ENCODE measurements at places on chromosomes 12 and 14. TPM values are rescaled to one million over a fixed set of nuclear protein-coding genes. Genes with fewer than 3 reads are reported as not detected.

DNA sequence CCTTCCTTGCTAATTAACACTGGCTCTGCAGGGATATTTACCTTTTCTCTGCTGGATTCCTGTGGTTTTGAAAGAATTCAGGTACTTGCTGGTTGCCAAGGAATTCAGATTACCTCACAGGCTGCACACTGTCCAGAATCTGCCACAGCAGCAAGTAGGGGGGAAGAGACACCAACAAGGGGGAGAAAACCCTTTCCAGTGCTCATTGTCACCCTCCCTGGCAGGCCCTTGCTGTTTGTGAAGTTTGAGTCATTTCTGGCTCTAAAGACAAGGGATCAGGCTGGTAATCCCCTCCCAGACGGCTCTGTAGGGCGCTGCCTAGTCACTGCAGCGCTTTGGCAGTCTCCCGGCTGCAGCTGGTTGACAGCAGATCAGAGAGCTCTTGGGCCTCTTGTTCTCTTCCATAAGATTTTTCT is 50.8 kb downstream of the TTLL5 start:
- H3K36me3 ChIP-seq = no peaks in the 10 kb centered on the region
- peak; percentile 88 for DNase-seq
- H3K4me1 ChIP-seq = peaks cover 17% of the 10 kb centered on the region
- no peaks in the 10 kb centered on the region for H3K27me3 ChIP-seq
- H3K27ac ChIP-seq = peak overlapping the region; percentile 42

GRCh38 chr14:33612197-33612505 is 338.7 kb downstream of the EGLN3 start:
- H3K36me3 ChIP-seq = no peaks in the 10 kb centered on the region
- H3K27me3 ChIP-seq = no peaks in the 10 kb centered on the region
- peaks cover 43% of the 10 kb centered on the region for H3K4me1 ChIP-seq

DNA sequence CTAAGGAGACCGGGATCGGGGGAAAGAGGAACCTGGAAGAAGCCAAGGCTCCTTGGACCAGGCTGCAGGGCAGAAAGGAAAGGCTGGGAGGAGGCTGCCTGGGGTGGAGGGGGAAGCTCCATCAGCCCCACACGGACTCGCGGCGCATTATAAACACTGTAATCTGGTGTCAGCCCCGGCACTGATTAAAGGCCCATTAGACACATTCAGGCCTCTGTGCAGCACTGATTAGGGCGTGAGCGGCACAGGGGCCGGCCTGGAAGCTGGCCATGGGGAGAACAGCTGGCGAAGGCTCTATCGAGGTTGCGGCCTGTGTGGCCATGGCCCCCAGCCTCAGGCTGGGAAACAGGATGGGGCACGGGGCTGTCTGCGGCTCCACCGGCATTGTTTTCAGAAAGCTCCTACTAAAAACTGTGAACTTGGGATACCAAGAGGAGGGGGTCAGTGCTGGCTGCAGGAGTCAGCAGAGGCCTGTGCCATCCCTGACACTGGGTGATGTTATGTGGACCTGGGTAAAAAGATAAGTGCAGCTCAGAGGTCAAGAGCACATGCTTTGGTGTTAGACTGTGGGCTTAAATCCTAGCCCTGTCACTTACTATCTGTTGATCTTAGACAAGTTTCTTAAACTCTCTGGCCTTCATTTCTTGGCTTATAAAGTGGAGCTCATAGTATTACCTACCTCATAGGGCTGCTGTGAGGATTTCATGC is 10.6 kb downstream of the ACVRL1 start:
- no peaks in the 10 kb centered on the region for H3K27me3 ChIP-seq
- peaks cover 14% of the 10 kb centered on the region for H3K4me1 ChIP-seq
- no peaks in the 10 kb centered on the region for H3K36me3 ChIP-seq
- H3K27ac ChIP-seq = no peak overlapping the region

- no peak for DNase-seq
- no peaks in the 10 kb centered on the region for H3K4me1 ChIP-seq
- H3K4me3 ChIP-seq = no peak overlapping the region
- no peak overlapping the region for H3K27ac ChIP-seq
- H3K36me3 ChIP-seq = no peaks in the 10 kb centered on the region
Observed at GRCh38 chr12:67155863-67156262, 113.3 kb upstream of the CAND1 start.

GRCh38 chr14:79938185-79938584 is 273.1 kb downstream of the DIO2 start:
- no peaks in the 10 kb centered on the region for H3K27me3 ChIP-seq
- no peaks in the 10 kb centered on the region for H3K36me3 ChIP-seq
- no peak overlapping the region for H3K27ac ChIP-seq

- H3K27me3 ChIP-seq = no peaks in the 10 kb centered on the region
- H3K27ac ChIP-seq = peak overlapping the region; percentile 36
- peaks cover 37% of the 10 kb centered on the region for H3K4me1 ChIP-seq
Observed at GRCh38 chr12:123102366-123102765, 48.5 kb downstream of the PITPNM2 start.

- peaks cover 14% of the 10 kb centered on the region for H3K4me1 ChIP-seq
- no peaks in the 10 kb centered on the region for H3K36me3 ChIP-seq
- no peaks in the 10 kb centered on the region for H3K27me3 ChIP-seq
- no peak for DNase-seq
- no peak overlapping the region for H3K27ac ChIP-seq
Observed at GRCh38 chr14:23047034-23047634, 5.1 kb downstream of the PSMB11 start.

- no peaks in the 10 kb centered on the region for H3K4me1 ChIP-seq
- H3K4me3 ChIP-seq = no peak overlapping the region
- H3K27me3 ChIP-seq = no peaks in the 10 kb centered on the region
- DNase-seq = peak; percentile 60
- no peak overlapping the region for H3K27ac ChIP-seq
- H3K36me3 ChIP-seq = no peaks in the 10 kb centered on the region
Observed at GRCh38 chr12:129119537-129119936, 266.3 kb downstream of the GLT1D1 start.

DNA sequence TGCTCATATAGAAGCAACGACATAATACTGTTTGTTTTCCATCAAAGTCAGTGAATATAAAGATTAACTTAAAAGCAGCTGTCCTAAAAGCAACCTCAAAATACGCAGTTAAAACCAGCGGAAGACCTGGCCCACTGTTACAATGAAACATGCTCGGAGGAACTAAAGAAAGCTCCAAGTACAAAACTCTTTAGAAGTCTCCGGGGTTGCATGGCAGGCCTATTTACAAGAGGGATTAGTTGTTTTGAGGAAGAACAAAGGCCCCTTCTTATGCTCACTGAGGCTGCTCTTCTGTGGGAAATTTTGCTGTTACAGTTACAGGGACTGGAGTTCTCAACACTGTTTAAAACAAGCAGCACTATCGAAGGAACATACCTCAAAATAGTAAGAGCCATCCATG is 75.9 kb upstream of the C12orf71 start:
- DNase-seq = peak; percentile 87
- H3K27ac ChIP-seq = peak overlapping the region; percentile 24
- H3K36me3 ChIP-seq = no peaks in the 10 kb centered on the region
- peak overlapping the region; percentile 2 for H3K4me3 ChIP-seq
- H3K27me3 ChIP-seq = no peaks in the 10 kb centered on the region

DNA sequence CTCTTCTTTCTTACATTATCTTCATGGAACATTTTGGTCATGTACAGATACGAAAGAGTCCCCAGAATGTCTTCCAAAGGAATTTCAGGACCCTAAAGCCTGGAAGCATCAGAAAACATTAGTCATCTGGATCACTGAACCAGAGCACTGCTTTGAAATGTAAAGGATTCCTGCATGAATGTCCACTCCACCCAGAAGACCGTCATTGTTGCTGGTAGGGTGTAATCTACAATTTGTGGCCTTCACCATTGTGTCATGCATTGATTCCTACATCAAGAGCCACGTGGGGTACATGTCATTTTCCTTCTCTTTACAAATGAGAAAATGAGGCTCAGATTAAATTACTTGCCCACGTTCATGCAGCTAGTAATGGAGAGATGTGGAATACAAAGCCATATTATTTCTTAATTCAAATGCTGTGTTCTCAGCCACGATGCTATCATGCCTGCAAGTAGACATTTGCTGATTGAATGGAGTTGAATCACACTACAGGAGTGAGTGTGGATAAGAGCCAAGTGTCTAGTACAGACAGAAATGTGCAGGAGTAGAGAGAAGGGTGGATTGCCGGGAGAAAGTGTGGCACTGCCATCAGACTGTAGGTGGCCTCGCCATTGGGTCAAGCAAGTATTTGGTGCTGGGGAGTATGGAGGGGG is 231.2 kb downstream of the C12orf75 start:
- no peak overlapping the region for H3K4me3 ChIP-seq
- H3K4me1 ChIP-seq = peaks cover 4% of the 10 kb centered on the region
- no peak for DNase-seq
- H3K27me3 ChIP-seq = no peaks in the 10 kb centered on the region
- H3K27ac ChIP-seq = no peak overlapping the region

DNA sequence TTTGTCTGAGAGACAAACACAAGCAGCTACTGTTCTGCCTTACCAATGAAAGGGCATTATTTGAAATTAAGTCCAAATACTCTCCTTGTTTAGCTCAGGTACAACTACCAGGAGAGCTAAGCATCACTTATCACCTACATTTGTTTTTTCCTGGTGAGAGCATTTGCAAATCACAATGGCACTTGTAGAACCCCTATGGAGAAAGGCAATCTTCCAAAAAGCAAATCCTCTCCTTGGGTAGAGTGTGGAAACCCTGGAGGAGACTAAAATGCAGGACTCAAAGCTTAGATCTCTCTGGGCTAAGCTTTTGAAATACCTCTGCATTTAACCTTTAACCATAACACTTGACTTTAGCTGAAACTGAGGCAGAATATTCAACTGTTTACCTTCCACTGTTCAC is 20.8 kb downstream of the GTSF1 start:
- H3K27me3 ChIP-seq = peaks cover 76% of the 10 kb centered on the region
- H3K4me3 ChIP-seq = no peak overlapping the region
- H3K27ac ChIP-seq = no peak overlapping the region
- H3K36me3 ChIP-seq = no peaks in the 10 kb centered on the region

- H3K4me3 ChIP-seq = peak overlapping the region; percentile 85
- peaks cover 4% of the 10 kb centered on the region for H3K4me1 ChIP-seq
- no peak for DNase-seq
Observed at GRCh38 chr12:4320497-4320852, 538 bp upstream of the TIGAR start.

GRCh38 chr12:78403681-78404080 is 460.9 kb upstream of the SYT1 start:
- no peaks in the 10 kb centered on the region for H3K27me3 ChIP-seq
- no peak overlapping the region for H3K27ac ChIP-seq
- H3K36me3 ChIP-seq = no peaks in the 10 kb centered on the region
- H3K4me1 ChIP-seq = no peaks in the 10 kb centered on the region
- no peak overlapping the region for H3K4me3 ChIP-seq
- no peak for DNase-seq

- DNase-seq = no peak
- peaks cover 8% of the 10 kb centered on the region for H3K4me1 ChIP-seq
- H3K4me3 ChIP-seq = no peak overlapping the region
- no peaks in the 10 kb centered on the region for H3K36me3 ChIP-seq
- H3K27ac ChIP-seq = no peak overlapping the region
Observed at GRCh38 chr12:46493834-46494181, 121.2 kb upstream of the SLC38A2 start.

The MIPOL1 gene
- total RNA-seq = 13.8 TPM

The EML1 gene
- 47.7 TPM for total RNA-seq

The DTX1 gene
- total RNA-seq = 5.2 TPM

The PRPH gene
- not detected for total RNA-seq

The LRTM2 gene
- total RNA-seq = 0.09 TPM
